ENCODE measurements at places on chromosomes 3 and 15.

GRCh38 chr15:31241888-31242522 lies 84.6 kb upstream of the KLF13 start:
- DNase-seq = no peak

- DNase-seq = no peak
Measured at GRCh38 chr3:14241716-14242115, 63.1 kb downstream of the LSM3 start.

DNA sequence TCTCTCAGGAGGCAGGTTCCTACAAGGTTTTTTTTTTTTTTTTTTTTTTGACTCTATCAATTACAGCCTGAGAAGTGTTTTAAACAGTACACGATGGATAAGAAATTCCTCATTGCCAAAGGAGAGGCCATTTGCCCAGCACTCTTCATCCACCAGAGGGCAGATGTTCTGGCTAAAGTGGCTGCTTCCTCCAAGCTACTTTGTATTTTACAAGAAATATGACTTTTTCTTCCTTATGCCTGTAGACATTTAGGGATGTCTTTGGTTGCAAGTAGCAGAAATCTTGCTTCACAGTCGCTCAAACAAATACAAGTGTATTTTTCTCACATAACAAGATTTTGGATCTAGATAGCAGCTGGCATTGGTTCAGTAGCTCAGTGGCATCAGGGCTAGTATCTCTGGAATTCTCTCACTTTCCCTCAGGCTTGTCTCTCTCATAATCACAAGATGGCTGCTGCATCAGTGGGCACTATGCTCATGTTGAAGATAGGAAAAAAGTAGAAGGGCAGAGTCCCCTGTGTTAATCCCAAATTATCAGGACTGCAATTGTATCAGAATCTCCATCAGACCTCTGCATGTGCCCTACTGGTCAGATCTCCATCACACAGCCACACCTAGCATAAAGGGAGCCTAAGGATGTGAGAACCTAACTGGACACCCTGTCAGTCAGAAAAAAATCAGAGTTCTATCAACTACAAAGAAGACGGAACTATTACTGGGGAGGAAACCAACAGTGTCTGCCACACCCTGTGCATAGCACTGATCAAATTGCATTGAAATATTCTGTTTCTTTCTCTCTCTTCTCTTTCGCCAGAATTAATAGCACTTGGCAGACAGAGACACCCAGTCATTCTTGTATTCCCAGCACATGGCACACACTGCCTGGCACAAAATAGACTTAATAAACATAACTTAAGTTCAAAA lies 138.9 kb upstream of the COL8A1 start:
- DNase-seq = no peak

GRCh38 chr15:99434506-99435112 lies 131.2 kb upstream of the MEF2A start:
- DNase-seq = no peak

- no peak for DNase-seq
Measured at GRCh38 chr15:50798684-50799083, 33.2 kb upstream of the SPPL2A start.

GRCh38 chr3:39541917-39542329 lies 74.4 kb downstream of the MOBP start:
- DNase-seq = no peak

- DNase-seq = no peak
Measured at GRCh38 chr3:119177321-119177720, 3.9 kb downstream of the UPK1B start.

GRCh38 chr3:20186600-20187004 lies 596 bp upstream of the SGO1 start:
- no peak for DNase-seq

DNA sequence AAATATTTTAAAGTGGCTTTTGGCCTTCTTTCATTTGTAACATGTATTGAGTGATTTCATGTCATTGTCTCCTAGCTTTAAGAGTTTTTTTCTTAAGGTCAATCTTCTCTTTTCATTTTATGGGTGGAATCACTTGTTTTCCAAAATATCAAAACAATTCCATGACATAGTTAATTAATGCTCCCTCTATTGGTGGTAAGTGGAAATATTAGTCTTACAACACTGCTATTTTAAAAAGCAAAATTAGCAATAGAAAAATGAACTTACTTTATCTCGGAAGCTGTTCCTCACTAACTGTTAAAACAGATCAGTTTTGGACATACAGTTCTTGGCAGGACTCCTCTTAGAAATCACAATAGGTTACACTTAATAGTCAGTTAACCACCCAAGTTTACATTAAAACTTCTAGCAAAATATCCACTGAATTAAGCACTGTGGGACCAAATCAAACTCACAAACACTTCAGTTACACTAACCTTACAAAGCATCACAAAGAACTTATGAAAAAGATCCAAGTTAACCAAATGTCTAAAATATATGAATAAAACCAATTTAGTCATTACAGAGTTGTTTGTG lies 42.4 kb downstream of the TIGIT start:
- DNase-seq = no peak

DNA sequence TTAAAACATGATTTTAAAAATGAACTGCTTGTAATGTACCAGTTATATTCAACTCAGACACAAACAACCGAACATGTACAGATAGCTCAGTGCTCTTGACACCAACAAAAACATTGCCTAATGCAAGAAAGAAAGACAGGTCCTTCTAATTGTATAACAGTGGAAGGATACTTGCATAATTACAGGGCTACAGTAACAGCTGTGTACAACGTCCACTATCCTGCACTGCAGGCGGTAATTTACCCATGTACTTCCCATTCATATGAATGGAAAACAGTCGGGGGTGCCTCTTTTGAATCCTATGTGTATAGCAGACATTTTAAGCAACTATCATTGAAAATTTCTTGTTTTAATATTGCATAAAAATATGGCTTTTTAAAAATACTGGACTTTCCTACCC lies 41.1 kb upstream of the PLSCR5 start:
- no peak for DNase-seq

GRCh38 chr3:129013491-129013891 lies 12.4 kb downstream of the EFCC1 start:
- DNase-seq = no peak

- DNase-seq = peak; percentile 62
Measured at GRCh38 chr3:69385723-69386555, at the start of gene FRMD4B. TSS of gene FRMD4B (minus strand) at chr3:69386088. CDS start at chr3:69385989, 99 bp downstream.

- DNase-seq = no peak
Measured at GRCh38 chr3:177855021-177855420, 657.7 kb upstream of the TBL1XR1 start.

- DNase-seq = no peak
Measured at GRCh38 chr3:184275381-184275701, 481 bp upstream of the ECE2 start.

Data from breast epithelium (tissue), 4 donors.